ENCODE measurements at places on chromosomes 6 and 20. TPM values are rescaled to one million over a fixed set of nuclear protein-coding genes. Genes with fewer than 3 reads are reported as not detected.

Gene SYNDIG1
- 0.08 TPM for total RNA-seq

Gene ZSWIM1
- 7.2 TPM for total RNA-seq

Gene NHSL1
- 34.8 TPM for total RNA-seq

Gene HTR1B
- 0.08 TPM for total RNA-seq

Gene PRPF6
- total RNA-seq: 39.7 TPM

Gene WFDC10B
- not detected for total RNA-seq

Gene RIN2
- total RNA-seq: 42.3 TPM

Gene FAM83C
- total RNA-seq: 39.1 TPM

Gene RCAN2
- total RNA-seq: 1.00 TPM

Gene OTOR
- not detected for total RNA-seq

Gene TNFRSF21
- total RNA-seq: 64.6 TPM

Gene POM121L2
- not detected for total RNA-seq

Gene RNF39
- total RNA-seq: 2.6 TPM

Gene CCM2L
- total RNA-seq: 1.2 TPM

Gene REM1
- total RNA-seq: 0.20 TPM

Gene SLC39A7
- total RNA-seq: 31.1 TPM

Gene SLC17A1
- total RNA-seq: not detected

All from esophagus mucosa (tissue), 1 donor.